ENCODE measurements at places on chromosomes 12 and 14.

DNA sequence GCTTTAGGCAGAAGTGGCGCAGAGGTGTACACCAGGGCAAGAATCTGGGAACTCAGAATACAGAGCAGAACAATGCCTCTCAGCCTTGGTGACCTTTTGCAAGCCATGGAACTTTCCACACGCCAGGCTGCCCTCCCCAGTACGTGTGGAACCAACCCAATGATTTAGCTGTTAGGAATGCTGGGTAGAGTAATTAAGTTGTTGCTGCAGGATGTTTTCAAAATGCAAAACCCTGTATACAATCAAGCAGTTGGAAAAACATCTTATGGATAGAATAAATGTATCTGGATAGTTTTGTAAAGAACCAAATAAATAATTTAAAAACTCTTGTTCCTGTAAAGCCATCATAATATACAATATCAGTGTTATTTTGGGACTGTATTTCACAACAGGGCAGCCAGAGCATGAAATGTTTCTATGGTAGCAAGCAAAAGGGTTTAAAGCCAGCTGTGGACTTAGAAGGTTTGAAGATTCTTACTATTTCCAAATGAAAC, 19.4 kb downstream of the PPP1R36 start:
- DNase-seq = no peak

DNA sequence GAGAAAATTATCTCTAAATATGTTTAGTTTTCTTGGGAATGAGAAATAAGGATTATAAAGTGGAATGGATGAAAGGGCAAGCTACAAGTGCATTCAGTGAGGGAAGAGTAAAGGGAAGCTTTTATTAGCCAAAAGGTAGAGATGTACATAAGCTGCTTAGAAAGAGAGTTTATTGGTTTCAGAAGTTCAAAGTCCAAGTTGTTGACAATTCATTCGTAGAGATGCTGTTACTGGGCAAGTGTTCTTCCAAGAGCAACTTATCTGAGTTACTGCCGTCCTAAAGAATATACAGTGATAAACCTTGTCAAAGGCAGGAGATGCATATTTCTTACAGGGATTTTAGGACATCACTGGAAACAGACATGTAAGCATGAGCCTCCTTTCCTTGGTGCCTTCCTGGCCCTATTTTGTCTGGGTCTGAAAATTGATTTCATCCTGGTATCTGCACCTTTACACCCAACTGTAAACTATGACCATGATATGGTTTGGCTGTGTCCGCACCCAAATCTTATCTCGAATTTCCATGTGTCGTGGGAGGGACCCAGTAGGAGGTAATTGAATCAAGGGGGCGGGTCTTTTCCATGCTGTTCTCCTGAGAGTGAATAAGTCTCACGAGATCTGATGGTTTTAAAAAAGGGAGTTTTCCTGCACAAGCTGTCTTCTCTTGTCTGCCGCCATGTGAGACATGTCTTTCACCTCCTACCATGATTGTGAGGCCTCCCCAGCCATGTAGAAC, 46.8 kb downstream of the TRMT5 start:
- DNase-seq = no peak

- no peak for DNase-seq
These were observed 583.4 kb downstream of the VRK1 start for GRCh38 chr14:97380539-97380941.

DNA sequence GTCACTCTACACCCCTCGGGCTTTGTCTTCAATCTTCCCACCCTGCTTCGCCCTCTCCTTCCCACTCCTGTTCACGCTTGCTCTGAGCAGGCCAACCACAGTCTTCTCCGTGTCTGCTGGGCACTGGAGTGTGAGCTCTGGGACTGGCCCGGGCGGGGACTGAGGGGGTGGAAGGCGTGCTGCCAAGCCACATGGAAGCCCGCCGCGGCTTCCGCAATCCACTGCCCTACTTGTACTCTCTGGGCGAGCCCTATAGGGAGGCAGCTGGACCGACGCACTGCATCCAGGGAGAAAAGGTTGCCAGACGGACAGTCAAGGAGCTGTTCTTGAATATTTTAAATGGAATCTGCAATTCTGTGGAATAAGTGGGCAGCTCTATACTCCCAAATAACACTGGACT, 24.8 kb downstream of the GOLGA3 start:
- DNase-seq = no peak

- DNase-seq = no peak
These were observed 171.0 kb upstream of the PZP start for GRCh38 chr12:9379023-9379742.

DNA sequence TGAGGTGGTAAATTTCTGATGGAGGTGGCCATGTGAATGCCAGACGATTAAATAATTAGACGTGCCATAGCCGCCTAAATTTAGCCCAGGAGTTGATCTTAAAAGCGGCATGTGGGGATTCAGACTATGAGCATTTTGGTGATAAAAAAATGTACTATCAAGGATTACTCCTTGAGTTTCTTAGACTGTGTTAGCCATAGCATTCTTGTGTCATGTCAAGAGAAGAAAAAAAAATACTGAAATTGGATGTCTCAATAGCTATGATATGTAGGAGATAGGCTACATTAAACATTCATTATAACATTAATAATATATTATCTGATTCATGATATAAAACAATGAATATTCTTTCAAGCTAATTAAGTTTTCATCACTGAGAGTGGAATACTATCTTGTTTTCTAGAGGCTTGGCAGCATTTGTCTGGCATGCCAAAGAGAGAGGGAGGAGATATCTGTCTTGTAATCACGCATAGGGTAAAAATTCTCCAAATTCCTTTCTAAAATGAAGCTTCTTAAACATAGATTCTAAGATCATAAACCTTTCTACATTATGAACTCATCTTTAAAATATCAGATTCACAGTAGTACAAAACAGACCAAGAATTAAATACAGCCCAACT, 727.0 kb downstream of the C12orf50 start:
- no peak for DNase-seq
